Neural progenitor cell (in vitro differentiated cells): ENCODE measurements at places on chromosomes 1 and 21. TPM values are rescaled to one million over a fixed set of nuclear protein-coding genes. Genes with fewer than 3 reads are reported as not detected.
A peak's percentile ranks its signal among the peaks of the same experiment; 100 is the strongest.

- no peaks in the 10 kb centered on the region for H3K27me3 ChIP-seq
- DNase-seq: no peak
- H3K4me3 ChIP-seq: no peak overlapping the region
- peaks cover 2% of the 10 kb centered on the region for H3K4me1 ChIP-seq
Measured at GRCh38 chr1:29811727-29812407, 575.5 kb downstream of the PTPRU start.

DNA sequence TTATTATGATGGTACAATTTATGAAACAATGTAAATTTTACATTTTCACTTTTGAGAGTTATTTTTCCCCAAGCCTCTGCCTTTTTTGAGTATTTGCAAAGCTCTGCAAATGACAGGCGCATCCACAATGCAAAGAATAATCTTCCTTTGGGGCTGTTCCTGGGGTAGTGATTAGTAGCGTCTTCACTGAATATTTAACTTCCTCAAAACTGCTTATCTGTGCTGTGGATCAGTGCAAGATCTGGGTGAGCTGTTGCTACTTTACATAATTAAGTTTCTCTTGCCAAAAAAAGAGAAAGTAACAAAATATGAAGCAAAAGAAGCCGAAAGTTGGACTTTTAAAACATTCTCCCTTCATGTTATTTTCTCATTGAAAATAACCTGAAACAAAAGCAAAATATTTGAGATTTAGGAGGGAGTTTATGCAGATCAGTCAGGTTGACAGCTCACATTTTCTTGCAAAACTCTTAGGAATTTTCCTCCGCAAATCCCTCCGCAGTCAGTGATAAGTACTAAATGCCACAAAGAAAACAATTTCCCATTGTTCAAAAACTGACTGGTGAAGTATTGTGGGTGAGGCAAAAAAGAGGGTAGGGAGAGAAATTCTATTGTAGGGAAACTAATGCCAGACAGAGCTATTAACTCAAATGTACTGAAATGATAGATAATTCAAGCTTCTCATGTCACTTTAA, 276.4 kb upstream of the B3GALT2 start:
- no peaks in the 10 kb centered on the region for H3K27me3 ChIP-seq
- peaks cover 50% of the 10 kb centered on the region for H3K4me1 ChIP-seq
- H3K27ac ChIP-seq: no peak overlapping the region
- H3K4me3 ChIP-seq: no peak overlapping the region
- DNase-seq: peak; percentile 43

GRCh38 chr1:6321205-6321604, 60.3 kb upstream of the GPR153 start:
- no peak for DNase-seq
- H3K4me1 ChIP-seq: no peaks in the 10 kb centered on the region
- H3K36me3 ChIP-seq: no peaks in the 10 kb centered on the region
- H3K27ac ChIP-seq: no peak overlapping the region
- no peak overlapping the region for H3K4me3 ChIP-seq
- H3K27me3 ChIP-seq: no peaks in the 10 kb centered on the region

DNA sequence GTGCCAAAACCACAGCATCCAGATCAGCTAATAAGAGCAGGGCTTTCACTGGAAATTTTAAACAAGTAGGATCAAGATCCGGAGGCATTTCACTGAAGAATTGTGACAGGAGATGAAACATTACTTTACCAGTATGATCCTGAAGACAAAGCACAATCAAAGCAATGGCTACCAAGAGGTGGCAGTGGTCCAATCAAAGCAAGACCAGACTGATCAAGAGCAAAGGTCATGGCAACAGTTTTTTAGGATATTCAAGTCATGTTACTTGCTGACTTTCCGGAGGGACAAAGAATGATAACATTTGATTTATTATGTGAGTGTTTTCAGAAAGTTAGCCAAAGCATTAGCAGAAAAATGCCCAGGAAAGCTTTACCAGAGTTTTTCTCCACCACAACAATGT, 8.2 kb downstream of the ZSWIM5 start:
- H3K36me3 ChIP-seq: no peaks in the 10 kb centered on the region
- peaks cover 1% of the 10 kb centered on the region for H3K4me1 ChIP-seq
- DNase-seq: no peak
- H3K27ac ChIP-seq: no peak overlapping the region
- no peak overlapping the region for H3K4me3 ChIP-seq

Gene GNG12
- total RNA-seq: 30.3 and 44.5 TPM in 2 replicates
